Fibroblast of the aortic adventitia (primary cell): ENCODE measurements at places on chromosomes 6 and 20. TPM values are rescaled to one million over a fixed set of nuclear protein-coding genes. Genes with fewer than 3 reads are reported as not detected.
A peak's percentile ranks its signal among the peaks of the same experiment; 100 is the strongest.

PIM1 gene
- 8.7 and 19.3 TPM in 2 replicates for total RNA-seq

- DNase-seq = no peak
Measured at GRCh38 chr6:4778086-4778485, 1.9 kb downstream of the CDYL start.

GRCh38 chr6:99521633-99522151 lies 6.5 kb upstream of the USP45 start:
- peak; percentile 76 for DNase-seq

GRCh38 chr6:18076231-18076630 lies 46.2 kb downstream of the NHLRC1 start:
- no peak for DNase-seq

DNA sequence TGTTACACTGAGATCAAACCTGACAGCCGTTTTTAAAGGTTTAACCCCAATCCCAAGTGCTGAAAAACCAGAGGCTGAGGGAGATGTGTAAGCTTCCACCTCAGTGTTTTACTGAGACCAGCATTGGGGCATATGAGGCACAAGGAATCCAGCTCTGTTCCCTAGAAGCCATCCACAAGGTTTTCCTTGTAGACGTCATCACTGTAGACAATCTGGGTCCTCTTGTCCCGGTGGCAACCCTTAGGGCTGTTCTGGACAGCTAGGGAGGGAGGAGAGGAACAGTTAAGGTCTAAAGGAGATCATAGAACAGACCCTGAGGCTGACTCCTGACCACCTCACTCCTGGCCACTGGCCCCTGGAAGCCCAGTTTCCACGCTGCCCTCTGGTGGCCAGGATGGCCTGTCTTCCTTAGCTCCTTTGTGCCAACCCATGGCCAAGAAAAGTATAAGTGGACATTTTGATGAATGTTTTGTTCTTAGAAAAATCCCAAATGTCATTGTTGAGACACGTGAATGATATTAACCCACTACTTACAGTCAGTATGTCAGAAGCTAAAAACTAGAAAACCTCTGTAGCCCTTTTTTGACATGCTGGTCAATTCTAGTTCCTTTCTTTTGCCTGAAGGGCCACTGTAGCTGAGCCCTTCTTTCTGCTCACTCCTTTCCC lies 6.4 kb downstream of the CFB start:
- DNase-seq = peak; percentile 75

DNA sequence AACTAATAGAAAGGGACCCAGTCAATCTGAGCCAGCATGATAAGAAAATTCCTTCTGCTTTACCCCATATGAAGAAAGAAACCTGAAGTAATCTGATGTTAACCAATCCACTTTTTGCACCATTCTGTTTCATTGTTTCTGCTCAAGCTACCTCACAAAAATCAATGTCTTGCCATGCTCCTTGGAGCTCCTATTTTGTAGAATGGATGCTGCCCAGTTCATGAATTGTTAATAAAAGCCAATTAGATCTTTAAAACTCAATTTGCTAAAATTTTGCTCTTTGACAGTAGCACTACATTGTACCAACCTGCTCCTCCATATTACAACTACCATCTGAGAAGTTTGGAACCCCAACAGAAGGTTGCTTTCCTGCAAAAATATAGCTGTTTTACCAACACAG lies 116.2 kb upstream of the GPR6 start:
- DNase-seq = no peak

DNA sequence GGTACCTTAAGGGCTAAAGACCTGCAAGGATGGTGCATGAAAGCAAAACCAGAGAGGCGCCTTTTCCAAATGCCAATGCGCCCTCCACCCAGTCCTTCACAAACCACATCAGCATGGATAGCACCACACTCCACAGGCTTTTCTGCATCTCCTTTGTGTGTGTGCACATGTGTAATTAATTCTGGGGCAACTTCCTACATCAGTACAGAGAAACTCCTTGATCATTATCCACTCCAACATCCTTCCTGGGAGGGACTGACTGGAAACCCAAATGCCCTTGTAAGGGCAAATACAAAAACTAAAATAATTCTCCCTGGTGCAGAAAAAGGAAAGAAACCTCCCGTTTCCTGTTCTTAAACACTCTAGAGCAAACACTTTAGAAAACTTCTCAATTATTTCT lies 10.8 kb downstream of the SLC52A3 start:
- DNase-seq = no peak

DNA sequence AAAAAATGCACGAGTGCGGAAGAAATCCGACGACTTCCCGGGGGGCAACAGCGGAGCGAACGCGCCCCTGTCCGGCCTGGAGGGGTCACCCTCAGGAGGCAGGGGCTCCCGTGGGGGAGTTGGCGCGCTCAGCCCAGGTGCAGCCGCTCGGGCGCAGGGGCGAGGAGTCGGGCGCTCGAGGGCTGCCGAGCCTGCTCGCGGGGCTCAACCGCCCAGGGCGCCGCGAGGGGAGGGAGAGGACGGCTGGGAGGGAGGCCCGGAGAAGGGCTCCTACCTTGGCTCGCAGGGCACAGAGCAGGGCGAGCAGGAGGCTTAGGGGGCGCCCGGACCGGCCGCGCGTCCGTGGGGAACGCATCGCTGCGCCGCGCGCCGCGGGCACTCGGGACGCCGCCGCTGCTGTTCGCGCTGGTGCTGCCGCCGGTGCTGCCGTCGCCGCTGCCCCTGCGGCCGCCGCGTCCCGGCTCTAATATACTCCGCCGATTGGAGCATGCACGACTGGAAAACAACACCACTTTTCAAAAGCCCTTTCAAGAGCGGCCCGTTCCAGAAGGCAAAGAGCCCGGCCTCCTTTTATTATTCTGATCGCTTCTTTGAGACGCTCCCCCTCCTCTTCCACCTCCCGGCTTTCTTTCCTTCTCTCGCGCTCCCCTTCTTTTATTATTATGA lies 490 bp downstream of the JAG1 start:
- DNase-seq = no peak

DNA sequence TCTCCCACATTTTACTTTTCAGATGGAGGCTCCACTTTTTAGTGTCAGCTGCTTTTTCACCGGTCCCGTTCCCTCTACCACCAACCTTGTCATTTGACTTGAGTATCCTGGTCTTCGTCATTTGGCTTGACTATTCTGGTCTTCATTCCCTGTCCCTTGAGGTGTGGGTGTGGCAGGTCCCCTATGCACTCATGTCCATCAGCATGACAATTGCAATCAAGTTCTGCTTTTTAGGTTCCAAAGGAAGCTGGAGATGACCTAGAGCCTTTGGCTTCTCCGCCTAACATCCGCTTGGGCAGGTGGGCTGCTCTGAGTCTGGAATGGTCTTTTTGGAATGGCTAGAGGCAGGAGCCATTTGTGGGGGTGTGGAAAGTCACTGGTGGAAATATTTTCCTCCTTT lies 99.8 kb upstream of the MLN start:
- no peak for DNase-seq

MMP24OS gene
- 18.3 and 28.7 TPM in 2 replicates for total RNA-seq

GRCh38 chr6:8780653-8781052 lies 345.3 kb upstream of the SLC35B3 start:
- no peak for DNase-seq

GRCh38 chr6:72350296-72350881 lies 271.5 kb upstream of the KCNQ5 start:
- DNase-seq = no peak

RCAN2 gene
- total RNA-seq = 8.0 and 14.9 TPM in 2 replicates

CLVS2 gene
- not detected in 2 replicates for total RNA-seq

GRCh38 chr6:107866606-107867301 lies 42.6 kb upstream of the SCML4 start:
- peak; percentile 42 for DNase-seq

DNA sequence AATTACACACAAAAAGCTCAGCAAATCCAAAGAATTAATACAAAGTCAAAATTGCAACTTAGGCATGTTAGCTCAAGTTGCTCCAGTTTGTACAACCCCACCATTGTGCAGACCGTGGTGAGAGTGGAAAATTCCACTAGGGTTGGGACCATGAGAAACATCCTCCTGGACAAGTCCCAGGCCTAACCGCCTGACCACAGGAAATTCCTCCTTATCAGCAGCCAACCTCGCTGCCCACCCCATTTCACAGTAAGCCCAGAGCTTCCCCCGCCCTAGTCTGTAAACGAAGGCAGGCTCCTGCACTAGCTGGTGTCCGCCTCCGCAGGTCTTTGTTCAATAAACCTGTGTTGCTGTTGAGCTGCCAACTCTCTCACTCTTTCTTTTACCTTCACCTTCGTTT lies 1023.3 kb downstream of the EYS start:
- no peak for DNase-seq

SLC22A23 gene
- 7.8 and 9.0 TPM in 2 replicates for total RNA-seq

- peak; percentile 57 for DNase-seq
Measured at GRCh38 chr20:36808317-36809257, 35.0 kb upstream of the DSN1 start.

DNA sequence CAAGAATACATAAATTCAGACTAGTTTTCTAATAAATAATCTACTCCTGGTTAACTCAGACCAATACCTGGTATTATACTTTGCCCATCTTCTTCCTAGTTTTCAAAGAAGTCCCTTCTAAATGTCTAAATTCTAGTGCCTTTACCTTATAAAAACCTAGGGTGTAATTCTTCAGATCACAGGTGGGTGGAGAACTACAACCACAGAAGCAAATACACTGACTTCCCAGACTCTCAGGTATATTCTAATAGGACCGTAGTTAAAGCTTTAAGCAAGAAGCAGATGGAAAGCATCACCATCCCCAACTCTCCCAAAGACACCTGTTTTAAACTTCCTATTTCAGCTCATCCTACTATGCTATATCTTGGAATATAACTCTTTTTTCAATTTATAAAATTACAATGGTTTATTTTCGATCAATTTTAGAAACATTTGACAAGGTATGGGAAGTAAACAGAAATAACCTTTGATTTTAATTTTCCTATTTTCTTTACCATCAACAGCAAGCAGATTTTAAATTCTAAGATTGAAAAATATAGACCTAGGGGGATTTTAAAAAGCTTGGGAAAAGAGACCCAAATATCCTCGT lies 15.8 kb downstream of the MAN1A1 start:
- no peak for DNase-seq

FAM184A gene
- total RNA-seq = 0.74 and 1.9 TPM in 2 replicates
